ENCODE measurements at places on chromosomes 16 and 17.

- DNase-seq, result no peak
Measured at GRCh38 chr16:616733-617586, 13.8 kb upstream of the WFIKKN1 start.

DNA sequence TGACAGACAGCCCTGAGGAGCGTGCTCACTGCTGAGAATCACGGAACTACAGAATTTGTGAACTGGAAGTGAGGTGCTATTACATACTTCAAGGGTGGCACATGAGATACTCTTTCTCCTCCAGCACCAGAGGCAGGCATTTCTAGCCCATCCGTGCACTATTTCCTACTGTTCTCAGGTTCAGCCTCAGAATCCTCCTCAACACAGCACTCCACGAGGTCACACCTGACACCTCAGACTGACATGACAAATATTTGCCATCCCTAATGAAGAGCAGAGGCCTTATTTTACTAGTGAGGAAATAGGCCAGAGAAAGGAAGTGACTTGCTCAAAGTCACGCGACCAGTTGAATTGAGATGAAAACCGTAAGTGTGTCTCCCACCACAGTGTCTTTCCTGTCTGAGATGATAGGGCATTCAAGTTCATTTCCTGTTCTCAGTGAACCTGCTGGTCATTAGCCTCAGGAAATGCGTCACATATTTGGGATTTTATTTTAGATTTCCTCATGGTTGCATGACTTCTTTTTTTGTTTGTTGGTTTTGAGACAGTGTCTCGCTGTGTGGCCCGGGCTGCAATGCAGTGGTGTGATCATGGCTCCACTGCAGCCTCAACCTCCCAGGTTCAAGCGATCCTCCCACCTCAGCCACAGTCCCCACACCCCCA is 23.6 kb downstream of the SEZ6 start:
- peak; percentile 87 for DNase-seq

GRCh38 chr17:50272246-50272645 is 2.0 kb upstream of the TMEM92 start:
- DNase-seq, result no peak

- peak; percentile 34 for DNase-seq
Measured at GRCh38 chr17:78979780-78980623, at the start of gene LGALS3BP. TSS of gene LGALS3BP (minus strand) at chr17:78979923. CDS start at chr17:78977191, 2,732 bp downstream.

GRCh38 chr16:70679671-70680494 is 6.0 kb downstream of the MTSS2 start:
- no peak for DNase-seq

DNA sequence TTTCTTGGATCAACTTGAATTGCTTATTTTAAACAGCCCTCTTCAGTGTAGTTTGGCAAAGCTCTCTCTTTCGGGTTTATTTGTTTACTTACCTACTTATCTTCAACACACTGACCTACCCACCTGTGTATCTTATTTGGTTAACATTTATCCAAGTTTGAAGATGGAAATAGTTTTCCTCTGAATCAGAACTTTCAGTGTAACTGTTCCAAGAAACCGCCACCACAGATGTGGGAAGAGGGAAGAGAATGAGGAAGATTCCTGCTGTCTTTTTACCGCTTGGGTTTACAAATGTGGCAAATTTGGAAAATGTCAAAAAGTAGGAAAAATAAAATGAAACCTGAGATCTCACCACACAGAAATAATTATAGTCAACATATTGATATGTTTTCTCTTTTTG is 115.8 kb downstream of the MSI2 start:
- no peak for DNase-seq

DNA sequence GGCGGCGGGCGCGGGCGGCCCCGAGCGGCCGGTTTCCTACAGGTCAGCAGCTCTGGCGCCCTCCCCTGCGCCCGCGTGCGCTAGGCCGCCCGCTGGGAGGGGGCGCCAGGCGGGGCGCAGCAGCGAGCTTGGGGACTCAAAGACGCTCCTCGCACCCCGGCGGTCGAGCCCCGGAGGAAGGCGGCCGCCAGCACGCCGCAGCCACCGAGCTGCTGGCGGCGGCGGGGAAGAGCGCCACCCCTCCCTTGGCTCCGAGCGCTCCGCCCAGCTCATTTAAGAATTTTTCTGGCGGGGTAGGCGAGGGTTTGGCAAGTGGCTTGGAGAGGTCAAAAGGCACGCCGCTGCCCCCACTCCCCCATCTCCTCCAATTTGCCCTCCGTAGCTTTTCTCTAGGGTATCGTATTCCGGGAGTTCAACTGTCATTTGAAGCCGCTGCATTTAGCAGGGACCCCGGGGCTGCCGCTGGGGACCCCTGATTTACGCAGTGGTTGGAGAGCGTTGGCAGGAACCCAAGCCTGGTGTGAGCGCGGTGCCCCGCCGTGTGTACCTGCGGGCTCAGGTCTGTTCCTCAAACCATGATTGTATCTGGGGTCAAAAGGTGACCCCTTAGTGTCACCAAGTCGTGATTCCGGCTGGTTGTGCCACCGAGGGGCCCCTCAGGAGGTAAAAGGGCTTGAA is 59.5 kb upstream of the GSE1 start:
- DNase-seq, result peak; percentile 80

- peak; percentile 82 for DNase-seq
Measured at GRCh38 chr16:89422905-89423630, 67.3 kb downstream of the ANKRD11 start.

GRCh38 chr16:23164736-23165135 is 15.5 kb upstream of the USP31 start:
- DNase-seq, result no peak

GRCh38 chr17:48491527-48492273 is 39.1 kb downstream of the HOXB1 start:
- peak; percentile 94 for DNase-seq

DNA sequence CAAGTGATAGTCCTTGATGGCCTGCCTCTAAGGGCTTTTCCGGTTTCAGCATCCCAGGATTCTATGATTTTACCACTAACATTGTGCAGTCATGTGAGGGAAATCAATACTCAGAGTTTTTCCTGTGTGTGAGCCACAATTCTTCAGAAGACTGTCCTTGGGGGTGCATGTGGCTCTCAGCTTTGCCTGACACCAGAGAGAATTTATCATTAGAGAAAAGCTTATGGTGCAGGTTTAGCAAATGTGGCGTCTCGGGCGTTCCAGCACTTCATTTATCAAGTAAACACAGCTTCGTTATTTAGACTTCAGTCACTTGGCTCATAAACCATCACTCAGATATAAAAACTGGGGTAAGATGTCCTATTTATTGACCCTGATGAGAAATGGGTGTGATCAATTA is 62.8 kb downstream of the SPACA3 start:
- DNase-seq, result no peak

GRCh38 chr17:72730077-72730476 is 362.4 kb downstream of the SLC39A11 start:
- DNase-seq, result peak; percentile 50

DNA sequence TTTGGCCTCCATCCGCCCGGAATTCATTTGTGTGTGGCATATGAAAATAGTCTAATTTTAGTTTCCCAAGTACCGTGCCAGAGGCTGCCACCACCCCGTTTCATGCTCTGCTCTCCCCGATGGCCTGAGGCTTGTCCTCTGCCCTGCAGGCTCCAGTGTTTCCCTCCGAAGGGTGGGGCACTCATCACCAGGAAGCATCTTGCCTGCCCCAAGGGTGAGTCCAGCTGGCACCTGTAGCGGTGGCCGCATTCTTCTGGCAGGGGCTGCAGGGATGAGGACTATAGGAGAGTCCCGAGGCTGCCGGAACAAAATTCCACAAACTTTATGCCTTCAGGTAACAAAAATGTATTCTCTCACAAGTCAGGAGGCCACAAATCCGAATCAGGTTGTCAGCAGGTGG is 23.1 kb upstream of the CMIP start:
- DNase-seq, result no peak

GRCh38 chr17:36817483-36818048 is 119.7 kb upstream of the LHX1 start:
- no peak for DNase-seq

DNA sequence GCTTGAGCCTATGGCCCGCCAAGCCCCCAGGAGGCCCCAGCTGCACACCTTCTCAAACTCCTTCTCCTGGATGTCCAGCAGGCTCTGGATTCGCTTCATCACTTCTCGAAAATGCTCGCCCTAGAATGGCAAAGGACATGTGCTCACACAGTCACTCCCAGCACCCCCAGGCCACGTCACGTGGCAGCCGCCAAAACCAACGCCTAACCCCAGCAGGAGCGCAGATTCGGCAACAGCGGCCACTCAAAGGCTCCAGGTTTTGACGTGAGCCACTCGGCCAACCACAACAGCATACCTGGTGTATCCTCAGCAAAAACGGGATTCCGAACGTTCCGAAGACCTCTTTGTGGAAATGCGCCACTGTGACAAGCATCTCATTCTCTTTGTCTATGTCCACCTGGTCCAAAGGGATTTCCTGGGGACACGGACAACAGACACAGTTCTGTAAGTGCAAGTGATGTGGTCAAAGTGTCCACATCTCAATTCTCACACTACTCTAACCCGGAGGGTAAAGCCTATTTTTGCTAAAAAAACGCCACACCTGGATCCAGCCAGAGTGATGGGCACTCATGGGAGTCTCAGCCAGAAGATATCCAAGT is 12.7 kb downstream of the LITAFD start:
- no peak for DNase-seq

- no peak for DNase-seq
Measured at GRCh38 chr16:13478991-13479390, 441.0 kb upstream of the ERCC4 start.

DNA sequence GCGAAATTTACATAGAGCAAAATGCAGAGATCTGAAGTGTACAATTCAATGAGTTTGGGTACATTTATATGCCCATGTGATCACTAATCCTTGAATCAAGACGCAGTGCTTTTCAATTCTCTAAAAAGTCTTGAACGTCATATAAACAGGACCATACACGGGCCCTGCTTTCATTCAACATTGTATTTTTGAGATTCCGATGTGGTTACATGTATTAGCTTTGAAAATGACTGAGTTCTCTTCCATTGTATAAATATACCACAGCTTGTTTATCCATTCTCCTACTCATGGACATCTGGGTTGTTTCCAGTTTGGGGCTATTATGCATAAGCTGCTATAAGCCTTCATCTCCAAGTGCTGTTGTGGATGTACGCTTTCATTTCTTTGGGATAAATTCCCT is 45.5 kb downstream of the ZCCHC14 start:
- no peak for DNase-seq

DNA sequence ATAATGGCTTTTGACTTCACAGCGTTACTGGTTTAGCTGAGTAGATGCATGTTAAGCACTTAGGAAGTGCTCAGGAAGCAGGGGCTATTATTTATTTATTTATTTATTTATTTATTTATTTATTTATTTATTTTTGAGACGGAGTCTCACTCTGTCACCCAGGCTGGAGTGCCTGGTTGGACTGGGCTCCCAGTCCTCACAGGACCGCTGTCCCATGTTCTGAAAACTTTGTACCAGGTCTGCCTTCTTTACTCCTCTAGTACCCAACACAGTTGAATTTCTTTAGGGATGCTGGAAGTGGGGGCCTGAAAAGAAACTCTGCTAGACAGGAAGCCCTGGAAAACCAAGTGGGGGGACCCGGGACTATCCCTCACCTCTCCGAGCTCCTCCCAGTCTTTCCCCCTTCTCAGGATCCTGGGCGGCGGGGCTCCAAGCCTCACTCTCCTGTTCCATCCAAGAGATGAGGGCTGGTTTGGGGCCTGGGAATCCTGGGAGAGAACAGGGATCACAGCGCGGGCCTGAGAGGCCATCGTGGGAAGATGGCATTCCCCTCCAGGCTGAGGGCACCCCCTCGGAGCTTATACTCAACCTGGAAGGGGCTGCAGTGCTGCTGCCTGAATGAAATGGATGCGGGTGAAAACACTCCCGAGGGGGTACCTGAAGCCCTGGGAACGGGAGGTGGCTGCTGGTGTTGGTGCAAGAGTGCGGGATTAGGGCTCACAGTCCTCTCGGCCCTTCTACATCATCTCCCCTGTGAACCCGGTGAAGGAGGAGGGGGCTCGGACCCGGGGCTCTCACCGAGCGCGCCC is 674 bp downstream of the ZNF688 start:
- no peak for DNase-seq

GRCh38 chr17:9026741-9027140 is 5.4 kb downstream of the NTN1 start:
- DNase-seq, result no peak

- DNase-seq, result no peak
Measured at GRCh38 chr16:30131869-30132475, 9.0 kb upstream of the MAPK3 start.

GRCh38 chr16:86199871-86200695 is 301.1 kb downstream of the IRF8 start:
- no peak for DNase-seq

- no peak for DNase-seq
Measured at GRCh38 chr16:86042393-86042792, 143.4 kb downstream of the IRF8 start.

DNA sequence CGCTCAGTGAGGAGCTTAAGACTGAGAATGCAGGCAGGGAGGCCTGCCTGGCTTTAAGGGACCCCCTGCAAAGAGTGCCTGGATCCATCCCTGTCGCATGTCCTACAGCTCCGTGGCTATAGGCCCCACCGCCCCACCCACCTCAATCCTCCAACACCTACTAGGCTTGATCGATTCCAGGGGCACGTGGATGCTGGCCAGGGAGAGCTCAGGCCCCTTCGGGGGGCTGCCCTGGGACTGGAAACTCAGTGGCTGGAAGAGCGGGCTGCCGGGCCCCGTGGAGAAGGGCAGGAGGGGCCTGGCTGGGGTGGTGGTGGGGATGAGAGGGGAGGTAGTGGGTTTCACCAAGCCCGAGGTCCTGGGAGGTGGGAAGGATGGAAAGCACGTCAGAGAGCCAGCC is 22.2 kb downstream of the GGA3 start:
- DNase-seq, result no peak

DNA sequence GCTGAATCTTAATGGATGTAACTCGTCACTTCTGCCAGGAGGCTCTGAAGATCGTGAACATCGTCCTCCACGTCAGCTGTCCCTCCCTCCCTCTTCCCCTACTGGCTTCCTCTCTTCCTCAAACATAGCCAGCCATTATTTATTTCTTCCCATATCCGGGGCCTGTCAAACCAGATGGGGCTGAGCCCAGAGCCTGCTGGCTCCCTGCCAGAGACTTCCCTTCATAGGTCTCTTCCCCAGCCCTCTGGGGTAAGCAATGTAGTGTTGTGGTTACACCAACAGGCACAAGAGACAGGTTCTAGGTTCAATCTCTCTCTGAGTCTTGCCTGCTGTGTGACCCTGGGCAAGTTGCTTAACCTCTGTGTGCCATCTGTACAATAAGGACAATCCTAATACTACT is 40.1 kb upstream of the ZFP90 start:
- no peak for DNase-seq

DNA sequence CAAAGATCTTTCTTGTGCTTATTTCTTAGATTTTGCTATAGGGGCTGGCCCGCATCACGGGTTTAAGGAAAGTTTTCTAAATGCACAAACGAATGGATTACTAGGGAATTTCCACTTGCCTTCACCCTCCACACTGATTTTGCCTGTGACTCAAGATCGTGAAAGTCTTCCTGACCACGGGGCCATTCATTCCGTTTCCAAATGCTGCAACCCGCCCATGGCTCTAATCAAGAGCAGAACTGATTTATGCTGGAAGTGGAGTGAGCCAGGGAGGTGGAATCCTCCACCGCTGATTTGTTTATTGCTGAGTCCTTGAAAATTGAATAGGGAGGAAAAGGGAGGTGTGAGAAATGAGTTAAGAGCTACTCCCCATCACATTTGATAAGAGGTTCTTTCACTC is 52.4 kb downstream of the CA10 start:
- no peak for DNase-seq

All from suppressor macrophage treated with lipopolysaccharide for 1 hour (primary cell).